Mesendoderm (in vitro differentiated cells): ENCODE measurements at places on chromosomes 16 and 17.

GRCh38 chr17:50424246-50424995 lies 1.6 kb upstream of the ACSF2 start:
- no peak for DNase-seq

DNA sequence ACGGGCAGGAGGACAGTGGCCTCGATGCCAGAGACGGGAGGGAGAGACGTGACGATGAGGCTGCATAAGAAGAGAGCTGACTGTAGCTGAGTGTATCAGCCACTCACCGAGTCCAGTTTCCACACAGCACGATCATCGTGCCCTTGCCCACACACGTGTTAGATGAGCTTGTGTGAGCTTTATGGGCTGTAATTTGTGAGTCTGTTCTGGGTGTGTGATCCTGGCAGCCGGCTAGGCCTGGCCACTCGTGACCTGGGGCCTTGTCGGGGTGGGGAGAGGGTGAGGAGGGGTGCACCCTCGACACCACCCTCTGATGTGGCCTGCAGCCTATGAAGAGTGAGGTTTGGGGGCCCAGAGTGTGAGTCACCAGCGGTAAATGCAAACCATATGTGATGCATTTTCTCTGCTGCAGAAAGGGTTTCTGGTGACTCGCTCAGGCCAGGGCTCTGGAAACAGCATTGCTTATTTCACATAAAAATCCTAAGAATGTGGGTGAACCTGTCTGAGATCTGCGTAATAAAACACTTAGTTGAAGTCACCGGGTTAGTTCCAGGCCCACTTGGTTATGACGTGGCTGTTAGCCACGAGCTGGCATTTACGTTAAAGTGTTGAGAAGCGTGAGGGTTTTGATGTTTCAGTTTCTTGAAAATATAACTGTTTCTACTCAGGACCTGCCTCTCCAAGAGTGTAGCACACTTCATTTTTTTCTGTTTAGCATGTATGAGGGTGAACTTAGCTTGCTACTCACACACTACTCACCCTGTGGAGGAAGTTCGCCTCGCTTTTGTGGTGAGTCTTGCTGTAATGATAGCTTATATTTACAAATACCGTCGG lies 4.2 kb downstream of the METRNL start:
- DNase-seq, result peak; percentile 93

- DNase-seq, result no peak
Observed at GRCh38 chr17:57889892-57890856, 40.3 kb upstream of the MRPS23 start.

GRCh38 chr16:46980926-46981325 lies 7.5 kb upstream of the DNAJA2 start:
- no peak for DNase-seq

DNA sequence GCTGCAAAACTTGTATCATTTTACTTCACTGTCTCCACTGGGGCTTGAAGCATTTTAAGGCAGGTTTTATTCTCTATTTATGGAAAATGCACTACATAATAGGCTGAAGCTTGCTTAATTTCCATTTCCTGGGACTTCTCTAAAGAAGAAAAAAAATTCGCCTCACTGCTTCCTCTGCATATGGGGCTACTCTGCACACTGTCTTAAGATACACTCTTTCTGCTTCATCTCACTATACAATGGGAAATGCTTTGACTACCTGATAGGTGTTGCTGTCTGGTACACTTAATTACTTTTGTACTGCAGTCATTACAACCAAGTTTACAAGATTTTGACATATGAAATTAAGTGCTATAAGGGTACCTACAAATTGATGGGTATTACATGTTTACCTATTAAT lies 466.0 kb downstream of the KCNJ18 start:
- DNase-seq, result no peak

DNA sequence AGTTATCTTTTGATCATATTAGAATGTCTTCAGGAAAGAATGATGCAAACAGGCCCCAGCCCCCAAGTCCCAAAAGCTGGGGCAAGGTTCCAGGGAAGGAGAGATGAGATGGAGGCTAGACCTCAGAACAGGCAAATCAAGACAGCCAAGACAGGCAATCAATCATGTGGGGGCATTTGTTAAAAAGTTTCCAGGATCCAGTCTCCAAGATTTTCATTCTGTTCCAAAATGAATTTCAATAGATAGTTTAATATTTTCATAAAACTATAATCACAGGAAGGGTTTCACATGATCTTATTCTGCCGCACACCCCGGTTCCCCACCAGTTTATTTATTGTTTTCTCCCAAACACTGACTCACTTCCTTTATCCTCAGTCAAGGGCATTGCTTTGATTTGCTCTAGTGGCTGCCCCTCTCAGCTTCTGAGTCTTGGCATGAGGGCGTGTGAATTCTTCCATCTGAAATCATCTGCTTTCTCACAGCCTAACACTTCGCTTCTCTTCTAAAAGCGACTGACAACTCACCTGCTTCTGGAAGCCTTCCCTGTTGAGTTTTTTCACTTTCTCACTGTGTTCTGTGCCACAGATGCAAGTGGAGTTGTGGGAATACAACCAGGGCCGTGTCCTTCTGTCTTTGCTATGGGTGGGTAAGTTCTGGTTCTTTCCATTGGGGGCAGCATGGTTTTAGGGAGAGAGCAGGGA lies 12.2 kb upstream of the TERF2 start:
- DNase-seq, result peak; percentile 92

DNA sequence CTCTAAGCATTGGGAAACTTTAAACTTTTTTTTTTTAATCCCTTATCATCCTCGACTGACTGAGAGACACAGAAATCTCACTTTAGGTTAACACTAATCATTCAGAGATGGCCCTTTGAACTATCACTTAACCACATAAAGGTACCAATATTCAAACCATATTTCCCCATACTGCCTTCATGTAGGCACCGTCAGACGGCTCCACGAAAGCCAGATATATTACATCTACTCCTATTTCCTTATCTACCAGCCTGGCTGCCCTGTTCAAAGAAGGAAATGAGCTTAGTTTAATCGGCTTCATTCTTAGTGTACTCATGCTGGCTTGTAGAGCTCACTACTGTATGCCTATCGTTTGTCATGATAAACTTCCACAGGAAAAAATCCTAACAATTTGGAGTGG lies 270.9 kb downstream of the CEP112 start:
- peak; percentile 46 for DNase-seq

DNA sequence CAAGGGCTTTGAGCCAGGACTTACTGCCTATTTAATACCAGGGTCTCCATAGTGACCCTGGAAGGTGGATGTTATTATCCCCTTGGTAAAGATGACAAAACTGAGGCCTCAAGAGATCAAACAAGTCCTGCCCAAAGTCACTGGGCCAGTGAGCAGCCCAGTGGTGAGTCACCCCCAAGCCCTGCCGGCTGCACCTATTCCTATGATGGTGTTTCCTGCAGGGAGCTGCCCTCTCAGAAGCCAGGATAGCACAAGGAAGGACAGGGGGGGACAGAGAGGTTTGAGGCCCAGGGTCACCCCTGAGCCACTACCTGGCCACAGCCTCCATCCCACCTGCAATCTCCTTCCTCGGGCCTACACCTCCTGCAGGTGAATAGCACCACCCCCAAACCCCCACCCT lies 90.9 kb downstream of the SDK2 start:
- no peak for DNase-seq

- no peak for DNase-seq
Observed at GRCh38 chr17:28879886-28880571, 17.5 kb downstream of the FLOT2 start.

DNA sequence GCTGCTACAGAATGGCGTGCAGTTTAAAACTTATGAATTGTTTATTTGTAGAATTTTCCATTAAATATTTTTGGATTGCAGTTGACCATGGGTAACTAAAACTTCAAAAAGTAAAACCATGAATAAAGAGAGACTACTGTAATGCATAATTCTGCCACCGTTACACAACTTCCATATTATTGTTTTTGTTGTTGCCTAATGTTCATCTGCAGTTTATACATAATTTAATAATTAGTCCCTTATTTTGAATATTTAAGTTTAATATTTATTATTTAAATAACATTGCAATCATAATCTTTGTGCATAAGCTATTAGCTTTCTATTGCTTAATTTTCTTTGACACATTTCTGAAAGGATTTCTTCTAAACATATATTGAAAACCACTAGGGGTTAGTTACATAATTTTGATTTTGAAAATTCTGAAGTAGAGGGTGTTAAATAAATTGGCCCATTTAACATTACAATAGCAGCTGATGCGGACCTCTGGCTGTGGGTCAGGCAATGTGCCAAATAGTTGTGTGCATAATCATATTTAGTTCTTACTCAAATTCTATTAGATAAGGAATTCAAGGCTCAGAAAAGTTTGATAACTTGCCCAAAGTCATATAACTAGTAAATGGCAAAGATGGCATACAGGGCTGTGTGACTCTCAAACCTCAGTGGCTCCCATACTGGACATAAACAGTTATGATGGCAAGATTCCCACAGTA lies 31.1 kb downstream of the PPM1E start:
- no peak for DNase-seq

DNA sequence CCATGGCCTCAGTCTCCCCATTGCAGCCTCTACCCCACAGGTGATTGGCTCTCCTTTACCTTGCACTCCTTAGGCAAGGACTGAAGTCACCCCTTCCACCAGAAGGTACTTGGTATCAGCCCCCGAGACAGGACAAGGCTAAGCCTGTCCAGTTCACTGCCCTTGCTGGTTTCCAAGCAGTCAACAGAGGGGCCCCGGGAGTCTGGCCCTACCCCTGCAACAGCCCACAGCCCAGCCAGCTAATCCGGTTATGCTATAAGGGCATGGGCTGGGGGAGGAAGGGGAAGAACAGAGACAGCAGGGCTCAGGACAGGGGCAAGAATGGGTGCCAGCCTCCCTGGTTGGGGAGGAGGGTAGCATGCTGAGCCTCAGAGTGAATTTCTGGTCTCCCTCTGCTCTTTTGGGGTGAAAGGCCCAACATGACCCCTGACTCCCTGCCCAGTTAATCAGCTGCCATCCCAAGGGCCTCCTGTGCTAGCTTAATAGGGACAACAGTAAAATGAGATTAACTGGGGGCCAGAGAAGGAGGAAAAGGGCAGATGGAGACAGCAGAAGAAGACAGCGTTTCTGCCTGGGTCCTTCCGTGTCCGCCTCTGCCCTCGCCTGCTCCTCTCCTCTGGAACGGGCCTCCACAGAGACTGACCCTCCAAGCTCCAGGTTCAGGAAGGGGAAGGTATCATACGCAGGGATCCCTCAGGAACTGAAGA lies 10.7 kb downstream of the DLG4 start:
- no peak for DNase-seq

- no peak for DNase-seq
Observed at GRCh38 chr16:75362846-75363245, 70.5 kb downstream of the CFDP1 start.

- DNase-seq, result no peak
Observed at GRCh38 chr17:29584452-29585079, 4.9 kb downstream of the GIT1 start.

DNA sequence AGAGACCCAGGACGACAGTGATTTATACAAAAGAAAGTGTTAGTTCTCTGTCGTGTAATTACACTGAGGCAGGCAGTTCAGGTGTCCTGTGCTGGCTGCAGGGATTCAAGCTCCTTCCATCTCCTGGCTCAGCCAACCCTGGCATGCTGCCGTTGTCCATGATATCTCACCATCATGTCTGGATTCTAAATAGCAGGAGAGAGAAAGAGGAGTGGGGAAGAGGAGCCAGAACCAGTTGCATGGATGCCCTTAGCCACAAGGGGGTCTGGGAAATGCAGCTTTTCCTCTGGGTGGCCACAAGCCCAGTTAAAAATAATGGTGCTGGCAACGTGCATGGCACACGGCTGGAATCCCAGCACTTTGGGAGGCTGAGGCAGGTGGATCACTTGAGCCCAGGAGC lies 9.7 kb downstream of the C16orf54 start:
- DNase-seq, result no peak

- peak; percentile 78 for DNase-seq
Observed at GRCh38 chr17:74987909-74988711, 678 bp downstream of the CDR2L start.

- no peak for DNase-seq
Observed at GRCh38 chr17:73838815-73839214, 194.6 kb upstream of the SDK2 start.

DNA sequence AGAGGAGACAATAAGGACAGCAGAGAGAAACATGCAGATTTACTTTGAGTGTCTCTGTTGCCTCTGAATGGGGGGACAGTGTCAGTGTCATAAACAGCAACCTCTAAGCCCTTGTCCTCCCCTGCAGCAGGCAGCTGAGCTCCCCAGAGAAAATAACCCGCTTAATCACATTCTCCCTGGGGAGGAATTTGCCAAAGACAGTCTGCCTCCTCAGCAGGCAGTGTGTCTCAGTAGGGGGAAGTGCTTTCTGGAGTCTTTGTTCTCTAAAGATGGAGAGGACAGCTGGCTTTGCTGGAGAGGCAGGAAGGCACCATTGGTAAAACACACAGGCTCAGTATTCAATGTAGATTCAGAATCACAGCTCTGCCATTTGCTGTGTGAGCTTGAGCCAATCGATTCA lies 16.1 kb downstream of the TEKT5 start:
- DNase-seq, result peak; percentile 66

GRCh38 chr17:39629494-39629880 lies 2.7 kb downstream of the PPP1R1B start:
- DNase-seq, result no peak

GRCh38 chr17:7308625-7309433 lies 1.4 kb downstream of the EIF5A start:
- DNase-seq, result peak; percentile 91

- peak; percentile 39 for DNase-seq
Observed at GRCh38 chr17:82272495-82273326, 789 bp downstream of the CSNK1D start.

GRCh38 chr16:9033125-9033830 lies 58.2 kb upstream of the HAPSTR1 start:
- DNase-seq, result peak; percentile 91

- no peak for DNase-seq
Observed at GRCh38 chr17:32141679-32142037, 644 bp upstream of the RHOT1 start.

DNA sequence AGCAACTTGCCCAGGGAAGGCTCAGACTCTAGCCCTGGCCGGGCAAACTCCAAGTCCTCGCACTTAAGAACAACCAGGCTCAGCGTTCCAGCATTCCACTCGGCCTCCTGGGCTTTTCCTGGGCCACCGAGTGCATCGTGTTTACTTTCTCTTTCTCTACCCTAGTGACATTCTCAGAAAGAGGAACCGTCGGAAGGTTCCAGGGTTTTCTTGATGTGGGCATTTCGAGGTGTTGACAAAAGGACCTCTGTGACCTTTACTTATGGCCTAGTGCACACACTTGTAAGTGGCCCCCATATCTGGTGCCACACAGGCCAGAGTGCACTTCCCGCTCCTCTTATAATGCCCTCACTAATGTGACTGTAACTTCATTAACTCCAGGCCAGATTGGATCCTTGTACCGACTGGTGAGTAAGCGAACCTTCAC lies 3.1 kb upstream of the BANP start:
- DNase-seq, result no peak

DNA sequence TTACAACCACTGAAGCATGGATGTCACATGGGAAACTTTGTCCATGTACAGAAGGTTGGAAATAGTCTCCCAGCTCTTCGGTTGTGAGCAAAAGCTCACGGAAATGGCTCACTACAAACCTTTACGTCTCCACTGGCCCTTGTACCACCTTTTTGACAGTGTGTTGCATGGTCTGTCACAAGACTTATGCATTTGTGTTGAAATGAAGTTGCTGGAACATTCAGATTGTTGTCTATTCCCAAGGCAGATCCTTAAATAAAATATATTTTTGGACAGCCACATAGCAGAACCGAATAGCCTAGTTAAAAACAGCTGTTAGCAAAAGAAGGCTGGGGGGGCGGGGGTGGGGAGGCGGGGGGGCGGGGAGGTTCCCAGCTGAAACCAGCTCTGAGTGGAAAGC lies 39.2 kb downstream of the KNOP1 start:
- DNase-seq, result no peak
